ENCODE measurements at places on chromosomes 2 and 18.

- DNase-seq: no peak
These were observed 186.4 kb downstream of the PIK3C3 start for GRCh38 chr18:42141439-42141838.

DNA sequence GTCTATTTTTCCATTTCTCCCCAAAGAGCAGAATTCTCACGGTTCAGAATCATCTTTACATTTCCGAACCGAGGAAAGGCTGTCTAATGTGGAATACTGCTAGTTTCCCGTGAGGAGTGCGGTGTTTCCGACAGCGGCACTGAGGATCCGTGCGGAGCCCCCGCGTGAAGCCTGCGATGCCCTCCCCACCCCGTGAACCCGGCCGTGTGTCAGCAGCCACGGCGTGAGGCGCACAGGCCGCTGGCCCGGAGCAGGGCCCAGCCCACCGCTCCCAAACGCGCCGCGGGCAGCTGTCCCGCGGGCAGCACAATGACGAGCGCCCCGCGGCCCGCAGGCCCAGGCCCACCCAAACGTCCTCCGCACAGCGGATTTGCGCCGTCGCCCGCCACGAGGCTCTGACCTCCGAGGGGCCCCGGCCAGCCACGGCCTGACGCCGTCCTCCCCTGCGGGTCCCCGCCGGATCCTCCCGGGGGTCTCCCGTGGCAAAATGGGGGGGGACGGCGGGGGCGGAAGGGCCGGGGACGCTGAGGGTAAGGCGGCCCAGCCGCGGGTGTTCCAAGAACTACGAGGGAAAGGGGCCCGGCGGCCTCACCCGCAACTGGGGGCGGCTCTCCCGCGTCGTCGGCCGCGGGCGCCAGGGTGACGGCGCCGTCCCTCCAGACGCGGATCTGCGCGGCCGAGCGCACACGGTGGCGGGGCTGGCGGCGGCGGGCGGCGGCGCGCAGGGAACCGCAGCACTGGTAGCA, 796 bp downstream of the SPIRE1 start:
- DNase-seq: no peak

DNA sequence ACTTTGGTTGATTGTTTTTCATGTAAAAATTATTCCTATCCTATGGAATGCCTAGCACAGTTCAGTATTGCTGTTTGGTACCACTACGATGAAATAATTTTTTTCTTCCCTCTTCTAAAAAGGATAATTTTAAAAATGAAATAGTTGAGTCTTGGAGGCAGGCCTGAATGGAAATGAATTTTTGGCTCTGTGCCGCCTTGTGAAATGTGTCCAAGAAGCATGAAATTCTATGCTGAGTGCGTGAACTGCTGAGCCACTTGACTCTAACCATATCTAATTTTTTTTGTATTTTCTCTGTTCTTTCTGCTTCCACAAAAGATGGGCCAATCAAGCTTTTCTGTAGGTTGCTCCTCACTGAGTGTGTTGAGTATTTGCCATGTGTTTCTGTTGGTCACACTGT, 95.0 kb downstream of the PRPF40A start:
- DNase-seq: no peak

DNA sequence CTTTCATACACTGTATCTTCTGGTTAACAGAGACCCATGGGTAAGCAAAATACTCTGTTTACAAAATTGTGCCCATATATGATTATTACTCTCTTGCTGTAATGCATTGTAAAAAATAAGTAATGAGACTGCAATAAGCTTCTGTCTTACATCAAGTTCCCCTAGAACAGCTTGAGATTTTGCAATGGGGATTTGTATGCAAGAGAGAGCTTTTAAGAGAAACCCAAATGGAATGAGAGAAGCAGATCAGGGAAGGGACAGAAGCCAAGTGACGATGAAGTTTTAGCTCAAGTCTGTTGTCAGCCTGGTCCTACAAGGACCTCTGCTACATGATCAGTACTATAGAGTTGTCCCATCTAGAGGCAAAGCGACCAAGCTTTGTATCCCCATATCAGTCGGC, 218.1 kb upstream of the VWC2L start:
- DNase-seq: no peak

DNA sequence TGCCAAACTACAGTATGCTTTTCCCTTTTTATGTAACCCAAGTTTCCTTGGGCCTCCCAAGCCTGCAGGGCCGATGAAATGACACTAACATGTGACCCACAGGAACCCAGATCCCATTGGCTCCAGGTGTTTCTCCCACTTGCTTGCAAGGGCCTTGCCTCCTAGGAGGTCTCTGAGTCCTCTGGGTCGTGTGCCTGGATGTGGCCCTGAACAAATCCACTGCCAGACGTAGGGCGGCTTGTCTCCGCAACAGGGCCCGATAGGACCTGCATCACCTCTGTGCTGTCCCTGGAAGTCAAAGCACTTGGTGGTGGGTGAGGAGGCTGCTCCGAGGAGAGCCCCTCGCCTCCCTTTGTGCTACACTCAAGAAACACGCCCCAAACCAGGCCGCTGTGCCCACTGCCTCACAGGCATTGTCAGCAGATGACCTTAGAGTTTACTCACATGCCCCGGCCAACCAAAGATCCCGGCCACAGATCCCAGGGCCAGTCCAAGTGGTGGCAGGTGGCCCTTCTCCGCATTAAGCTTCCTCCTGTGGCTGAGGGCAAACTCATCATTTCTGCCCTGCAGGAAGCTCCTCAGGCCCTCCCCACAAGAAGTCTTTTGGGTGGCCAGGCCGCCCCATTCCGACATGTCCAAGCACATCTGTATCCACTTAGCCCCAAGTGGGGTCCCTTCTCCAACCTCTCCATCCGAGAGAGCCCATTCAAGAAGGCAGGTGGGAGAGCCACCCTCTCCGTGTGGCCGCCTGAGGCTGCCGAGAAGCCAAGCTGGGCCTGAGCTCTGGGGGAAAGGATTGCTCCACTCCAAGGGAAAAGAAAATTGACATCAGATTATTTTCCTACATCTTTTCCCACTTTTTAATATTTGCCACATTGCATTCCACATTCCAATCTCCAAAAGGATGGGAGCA, 76.7 kb downstream of the GFPT1 start:
- DNase-seq: no peak

DNA sequence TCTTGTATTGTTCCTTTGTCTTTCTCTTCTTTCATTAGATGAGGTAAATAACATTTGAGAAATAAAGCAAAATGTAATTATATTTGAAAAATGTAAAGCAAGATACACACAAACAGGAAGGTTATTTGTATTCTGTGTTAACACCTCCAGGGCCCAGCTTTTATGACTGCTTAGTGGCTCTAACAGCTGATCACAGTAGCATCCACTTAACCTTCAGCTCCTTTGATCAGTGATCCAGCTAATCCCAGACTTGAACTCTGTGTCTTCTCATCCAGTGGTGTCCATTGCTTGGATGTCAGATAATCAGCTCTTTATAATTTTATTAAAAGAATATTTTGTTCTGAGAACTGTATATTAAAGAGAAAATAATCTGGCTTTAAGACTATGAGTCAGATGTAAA, 44.5 kb downstream of the PSMD14 start:
- no peak for DNase-seq

DNA sequence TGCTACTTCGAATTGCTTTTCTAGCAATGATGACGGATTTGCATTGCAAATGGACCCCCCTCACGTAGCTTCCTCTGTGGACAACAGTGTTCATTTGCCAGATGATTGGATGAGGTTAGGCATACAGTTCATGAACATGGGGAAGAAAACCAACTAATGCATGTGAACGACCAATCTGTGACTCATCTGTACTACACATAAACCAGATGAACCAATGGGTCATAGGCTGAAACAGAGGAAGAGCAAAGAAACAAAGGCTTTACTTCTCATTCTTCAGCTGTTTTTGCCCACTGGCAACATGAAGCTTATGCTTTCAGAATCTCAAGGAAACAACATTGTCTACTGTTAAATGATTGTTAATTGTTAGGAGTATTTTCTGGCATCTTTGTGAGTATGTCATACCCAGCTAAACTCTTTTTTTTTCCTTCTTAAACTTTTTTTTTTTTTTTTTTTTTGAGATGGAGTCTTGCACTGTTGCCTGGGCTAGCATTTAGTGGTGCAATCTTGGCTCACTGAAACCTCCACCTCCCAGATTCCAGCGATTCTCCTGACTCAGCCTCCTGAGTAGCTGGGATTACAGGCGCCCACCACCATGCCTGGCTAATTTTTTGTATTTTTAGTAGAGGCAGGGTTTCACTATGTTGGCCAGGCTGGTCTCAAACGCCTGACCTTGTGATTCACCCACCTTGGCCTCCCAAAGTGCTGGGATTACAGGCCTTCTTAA, 35.5 kb downstream of the EFEMP1 start:
- no peak for DNase-seq

- DNase-seq: no peak
These were observed 109.2 kb upstream of the MAP2 start for GRCh38 chr2:209314653-209315052.

- DNase-seq: no peak
These were observed 56.5 kb downstream of the SLC8A1 start for GRCh38 chr2:40395169-40396073.

DNA sequence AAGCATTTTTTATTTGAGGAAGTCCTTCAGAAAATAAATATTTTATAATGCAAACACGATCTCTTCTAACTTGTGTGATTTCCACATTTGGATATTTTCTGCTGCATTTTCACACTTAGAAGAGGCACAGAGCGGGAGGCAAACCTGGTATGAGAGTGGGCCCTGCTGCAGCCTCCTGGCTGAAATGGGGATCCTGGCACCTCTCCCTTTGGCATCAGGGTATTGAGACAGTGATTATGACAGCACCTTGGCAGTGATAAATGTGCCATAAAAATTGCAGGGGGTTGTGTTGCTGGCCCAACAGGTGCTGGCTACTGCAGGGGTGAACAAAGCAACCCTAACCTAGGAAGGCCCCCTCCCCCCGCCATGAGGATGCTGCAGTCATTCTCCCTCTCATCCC, 128.6 kb downstream of the TSN start:
- DNase-seq: no peak

DNA sequence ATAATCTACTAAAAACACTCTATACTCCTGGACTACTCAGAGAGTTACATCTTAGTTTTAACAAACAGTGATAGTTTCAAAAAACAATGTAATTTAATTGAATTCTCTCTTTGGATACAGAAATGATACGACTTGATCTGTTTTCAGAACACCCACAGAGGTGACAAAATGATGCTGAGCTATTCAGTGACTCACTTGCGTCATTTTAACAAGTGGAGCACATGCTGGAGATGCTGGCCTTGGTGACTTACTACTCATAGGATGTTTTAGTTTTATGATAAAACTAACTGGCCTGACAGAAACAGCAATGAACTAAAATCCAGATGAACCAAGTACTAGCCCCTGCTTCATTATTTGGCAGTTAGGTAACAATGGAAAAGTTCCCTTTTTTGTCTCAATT, 101.3 kb upstream of the ITGB6 start:
- no peak for DNase-seq

- DNase-seq: no peak
These were observed 24.7 kb downstream of the AGAP1 start for GRCh38 chr2:235518322-235519090.

DNA sequence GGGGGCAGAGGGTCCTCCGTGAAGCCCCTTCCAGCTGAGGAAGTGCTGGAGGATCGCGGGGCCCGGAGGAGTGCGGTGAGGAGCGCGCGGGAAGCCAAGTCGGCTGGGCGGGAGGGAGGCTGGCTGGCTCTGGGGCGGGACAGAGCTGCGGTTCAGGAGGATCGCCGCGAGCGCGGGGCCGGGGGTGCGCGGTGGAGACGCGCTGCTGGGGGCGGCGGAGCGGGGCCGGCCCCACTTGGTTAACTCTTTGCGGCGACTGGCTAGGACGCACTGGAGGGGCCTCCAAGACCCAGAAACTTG, 464 bp downstream of the CYBRD1 start:
- no peak for DNase-seq
